Erythroblast (primary cell): ENCODE measurements at places on chromosomes 1 and 21.
A peak's percentile ranks its signal among the peaks of the same experiment; 100 is the strongest.

DNA sequence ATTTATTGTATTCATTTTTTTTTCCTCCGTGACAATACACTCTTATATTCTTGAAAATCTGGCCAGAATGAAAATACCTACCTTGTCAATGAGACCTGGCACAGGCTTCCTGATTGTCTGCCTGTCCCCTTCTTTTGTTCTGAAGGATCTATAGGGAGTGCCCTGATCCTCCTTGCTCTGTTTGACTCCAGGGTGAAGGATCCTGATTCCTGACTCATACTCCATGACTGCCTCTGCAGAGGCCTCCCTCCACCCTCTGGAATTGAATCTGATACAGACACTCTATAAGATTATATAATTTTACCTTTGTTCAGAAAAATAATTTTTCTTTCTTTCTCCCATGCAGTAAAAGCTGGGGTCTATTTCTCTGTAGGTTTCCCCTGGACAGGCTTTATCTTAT, 116.2 kb downstream of the HMCN1 start:
- no peak for DNase-seq

- no peak for DNase-seq
Measured at GRCh38 chr1:111195002-111195684, 5.3 kb downstream of the DENND2D start.

GRCh38 chr21:41359286-41359685, 2.5 kb upstream of the MX2 start:
- no peak for DNase-seq

- DNase-seq: no peak
Measured at GRCh38 chr1:50779801-50780200, 180.3 kb downstream of the FAF1 start.

GRCh38 chr1:171206204-171206977, 21.3 kb downstream of the FMO2 start:
- DNase-seq: no peak

- no peak for DNase-seq
Measured at GRCh38 chr1:218394416-218394815, 49.3 kb downstream of the TGFB2 start.

DNA sequence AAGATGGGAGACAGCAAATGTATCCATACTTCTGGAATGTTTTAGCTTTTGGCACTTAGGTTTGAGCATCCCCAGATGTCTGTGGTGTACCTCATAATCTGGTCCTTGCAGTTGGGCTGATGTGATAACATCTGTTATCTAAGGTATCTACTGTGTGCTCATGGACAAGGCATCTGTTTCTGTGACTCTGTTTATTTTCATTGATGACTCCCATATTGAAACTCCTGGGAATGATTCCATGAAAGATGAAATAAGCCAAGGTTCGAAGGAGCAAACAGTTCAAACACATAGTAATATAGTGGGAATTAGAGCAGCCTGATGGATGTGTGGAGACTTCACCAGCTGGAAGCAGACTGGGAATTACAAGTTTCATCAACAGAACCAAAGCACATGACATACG, 20.7 kb upstream of the TRIM45 start:
- DNase-seq: no peak

DNA sequence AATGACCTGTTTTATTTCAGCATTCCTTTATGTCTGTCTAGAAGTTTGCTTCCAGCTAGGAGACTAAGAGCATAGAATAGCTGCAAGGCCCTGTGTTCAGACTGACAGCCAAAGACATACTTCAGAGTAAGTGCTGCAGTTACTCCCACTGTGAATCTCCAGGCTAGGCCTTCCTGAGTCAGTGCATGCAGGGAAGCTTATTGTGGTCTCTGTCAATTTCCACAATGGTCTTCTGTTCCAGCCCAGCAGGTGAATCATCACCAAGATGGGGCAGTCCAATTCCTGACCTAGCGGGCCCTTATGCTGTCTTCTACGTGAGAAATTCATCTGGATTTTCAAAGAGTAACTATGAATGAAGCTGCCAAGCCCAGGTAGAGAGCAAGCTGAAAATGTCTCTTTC, 146.3 kb upstream of the C8B start:
- no peak for DNase-seq

DNA sequence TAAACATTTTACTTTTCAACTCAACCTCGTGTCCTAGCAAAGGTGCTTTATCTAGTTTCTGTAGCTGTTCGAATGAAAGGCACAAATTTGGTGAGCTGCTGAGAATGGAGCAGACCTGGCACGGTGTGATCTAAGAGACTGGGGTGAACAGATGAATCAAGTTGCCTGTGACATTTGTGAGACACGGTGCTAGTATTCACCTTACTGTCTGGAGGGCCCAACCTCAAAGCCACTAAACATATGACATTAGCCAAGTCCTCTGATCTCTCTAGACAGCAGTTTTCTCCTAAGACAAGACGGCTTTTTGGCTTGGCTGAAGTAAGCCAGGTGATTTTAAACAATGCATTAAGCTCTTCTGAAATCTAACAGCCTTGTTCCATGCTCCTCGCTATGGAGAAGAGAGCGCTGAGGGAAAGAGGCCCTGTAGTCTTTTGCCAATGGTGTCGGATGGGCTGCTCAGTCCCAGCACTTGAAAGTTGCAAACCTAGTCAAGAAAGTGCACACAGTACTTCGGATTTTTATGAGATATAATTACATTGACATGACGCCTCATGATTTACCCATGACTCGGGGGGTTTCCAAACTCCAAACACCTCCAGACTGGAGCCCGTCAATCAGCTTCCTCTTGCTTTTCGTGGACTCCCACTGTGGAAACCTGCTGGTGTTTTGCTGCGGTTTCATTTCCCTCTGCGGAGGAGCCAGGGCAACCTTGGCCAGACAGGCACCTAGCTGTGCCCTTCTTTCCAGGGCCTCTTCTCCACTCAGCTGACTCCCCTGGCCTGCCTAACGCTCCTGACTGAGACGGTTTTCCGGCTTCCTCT, 794 bp upstream of the TOR3A start:
- DNase-seq: peak; percentile 43

- DNase-seq: no peak
Measured at GRCh38 chr1:108041360-108042142, 76.6 kb upstream of the VAV3 start.

- no peak for DNase-seq
Measured at GRCh38 chr21:31665397-31665796, 5.9 kb downstream of the SOD1 start.

DNA sequence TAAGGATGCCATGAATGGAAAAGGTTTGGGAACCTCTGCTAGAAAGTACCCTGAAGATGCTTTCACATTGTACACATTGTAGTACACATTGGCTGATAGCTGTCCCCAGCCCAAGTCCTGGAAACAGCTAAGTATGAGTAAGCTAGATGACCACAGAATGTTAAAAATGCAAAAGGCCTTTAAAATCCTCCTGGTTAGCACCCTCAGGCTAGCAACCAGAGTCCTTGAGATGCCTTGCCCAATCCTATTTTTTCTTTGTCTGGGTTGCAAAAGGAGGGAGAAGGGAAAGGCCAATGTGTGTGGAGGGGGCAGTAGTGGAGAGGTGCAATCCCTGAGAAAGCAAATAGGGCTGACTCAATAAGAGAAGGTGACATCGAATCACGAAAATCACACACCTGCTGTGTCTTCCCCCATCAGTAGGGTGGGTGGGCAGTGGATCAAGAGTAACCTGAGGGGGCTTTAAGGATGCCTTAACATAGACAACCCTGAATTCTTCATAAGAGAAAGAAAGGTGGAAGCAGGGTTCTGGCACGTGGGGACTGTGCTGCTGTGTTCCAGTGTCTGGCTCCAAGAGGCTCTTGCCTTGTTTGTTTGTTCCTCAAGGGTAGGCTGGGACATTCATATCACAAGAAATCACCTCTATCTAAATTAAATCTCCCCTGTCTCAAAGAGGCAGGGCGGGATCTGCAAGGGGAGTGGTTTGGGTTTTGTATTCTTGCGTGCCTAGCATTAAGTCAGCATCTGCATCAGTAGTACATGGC, 266.2 kb upstream of the PLXNA2 start:
- DNase-seq: no peak

DNA sequence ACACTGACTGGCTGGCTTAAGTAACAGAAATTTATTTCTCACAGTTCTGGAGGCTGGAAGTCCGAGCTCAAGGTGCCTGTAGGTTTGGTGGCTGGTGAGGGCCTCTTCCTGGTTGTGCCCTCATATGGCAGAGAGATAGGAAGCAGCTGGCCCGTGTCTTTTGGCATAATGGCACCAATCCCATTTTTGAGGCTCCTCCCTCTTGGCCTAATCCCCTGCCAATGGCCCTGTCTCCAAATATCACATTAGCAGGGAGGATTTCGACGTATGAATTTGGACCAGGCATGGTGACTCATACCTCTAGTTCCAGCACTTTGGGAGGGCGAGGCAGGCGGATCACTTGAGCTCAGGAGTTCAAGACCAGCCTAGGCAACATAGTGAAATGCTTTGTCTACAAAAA, 37.4 kb downstream of the AGPAT3 start:
- peak; percentile 42 for DNase-seq

DNA sequence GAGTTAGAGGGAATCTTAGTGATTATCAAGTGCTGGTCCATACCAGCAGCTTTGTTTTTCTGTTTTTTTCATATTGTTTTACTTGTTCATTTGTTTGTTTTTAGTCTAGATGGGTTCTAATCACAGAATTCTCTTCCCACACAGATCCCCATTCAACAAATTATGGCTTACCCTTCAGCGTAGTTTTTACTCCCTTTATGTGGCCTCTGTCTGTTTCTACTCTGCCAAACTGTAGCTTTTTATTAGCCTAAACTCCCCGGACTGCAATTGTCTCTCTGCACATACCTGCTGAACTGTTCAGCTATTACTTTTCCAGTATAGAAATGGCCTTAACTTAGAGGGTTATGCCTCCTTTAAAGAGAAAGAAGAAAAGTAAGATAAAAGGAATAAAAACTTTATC, 348.5 kb downstream of the TGFB2 start:
- DNase-seq: no peak

- no peak for DNase-seq
Measured at GRCh38 chr1:168054117-168054516, 82.6 kb downstream of the GPR161 start.

- DNase-seq: no peak
Measured at GRCh38 chr1:232924874-232925273, 25.5 kb upstream of the NTPCR start.

DNA sequence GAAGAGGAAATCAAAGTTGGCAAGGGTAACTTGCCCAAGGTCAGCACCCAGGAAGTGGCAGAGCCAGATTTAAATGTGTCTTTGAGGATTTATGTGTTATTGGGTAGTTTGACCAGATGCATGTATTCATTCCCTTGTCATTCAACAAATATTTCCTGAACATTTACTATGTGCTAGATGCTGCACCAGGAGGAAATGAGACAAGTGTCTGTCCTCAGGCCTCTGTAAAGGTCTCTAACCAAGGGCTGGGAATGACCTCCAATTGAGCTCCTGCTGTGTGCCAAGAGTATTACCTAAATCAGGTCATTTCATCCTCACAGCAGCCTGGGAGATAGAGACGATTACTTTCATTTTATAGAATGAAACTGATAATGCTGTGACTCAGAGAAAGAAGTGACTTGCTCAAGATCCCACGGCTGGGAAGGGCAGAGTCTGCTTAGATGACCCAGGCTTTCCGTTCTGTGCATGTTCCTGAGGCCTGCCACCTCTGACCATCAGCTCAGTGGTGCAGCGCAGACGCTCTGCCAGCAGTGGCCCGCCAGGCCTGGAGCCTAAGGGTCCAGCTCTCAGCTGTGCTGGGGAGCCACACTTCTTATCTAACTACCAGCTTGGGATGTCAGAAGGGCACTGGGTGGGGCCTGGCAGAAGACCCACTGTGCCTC, 3.5 kb upstream of the TTC22 start:
- no peak for DNase-seq

GRCh38 chr1:33455539-33456501, 16.6 kb upstream of the ZSCAN20 start:
- DNase-seq: peak; percentile 45
